Mesothelial cell of epicardium (in vitro differentiated cells): ENCODE measurements at places on chromosomes 2 and 18. TPM values are rescaled to one million over a fixed set of nuclear protein-coding genes. Genes with fewer than 3 reads are reported as not detected.

DNA sequence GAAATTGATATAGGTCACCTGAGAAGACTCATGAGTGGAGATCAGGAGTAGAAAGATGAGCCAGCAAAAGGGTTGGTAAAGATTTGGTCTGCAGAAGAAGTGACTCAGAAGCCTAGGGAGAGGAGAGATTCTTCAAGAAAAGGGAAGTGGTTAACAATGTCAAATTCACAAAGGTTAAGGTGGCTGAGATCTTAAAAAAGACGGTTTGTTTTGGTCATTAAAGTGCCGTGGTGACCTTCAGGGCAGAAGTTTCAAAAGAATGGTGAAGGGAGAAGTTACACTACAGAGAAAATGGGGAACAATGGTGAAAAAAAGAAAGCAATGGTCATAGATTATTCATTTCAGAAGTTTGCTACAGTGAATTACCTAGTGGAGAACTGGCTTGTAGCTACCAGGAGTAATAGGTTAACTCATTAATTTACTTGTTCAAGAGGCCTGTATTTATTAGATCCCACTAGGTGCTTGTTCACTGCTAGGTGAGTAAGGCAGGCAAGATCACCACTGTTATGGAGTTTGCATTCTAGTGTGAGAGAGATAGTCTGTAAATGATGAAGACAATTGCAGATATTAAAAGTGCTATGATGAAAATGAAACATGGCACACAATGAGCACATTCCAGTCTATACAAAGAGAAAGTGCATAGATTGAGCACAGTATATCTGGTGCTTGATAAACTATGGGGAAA is 43.0 kb downstream of the FBXO48 start:
- no peak overlapping the region for H3K4me3 ChIP-seq
- no peaks in the 10 kb centered on the region for H3K36me3 ChIP-seq
- no peak for DNase-seq
- H3K27ac ChIP-seq, result no peak overlapping the region
- peaks cover 10% of the 10 kb centered on the region for H3K4me1 ChIP-seq
- peaks cover 19% of the 10 kb centered on the region for H3K27me3 ChIP-seq

DNA sequence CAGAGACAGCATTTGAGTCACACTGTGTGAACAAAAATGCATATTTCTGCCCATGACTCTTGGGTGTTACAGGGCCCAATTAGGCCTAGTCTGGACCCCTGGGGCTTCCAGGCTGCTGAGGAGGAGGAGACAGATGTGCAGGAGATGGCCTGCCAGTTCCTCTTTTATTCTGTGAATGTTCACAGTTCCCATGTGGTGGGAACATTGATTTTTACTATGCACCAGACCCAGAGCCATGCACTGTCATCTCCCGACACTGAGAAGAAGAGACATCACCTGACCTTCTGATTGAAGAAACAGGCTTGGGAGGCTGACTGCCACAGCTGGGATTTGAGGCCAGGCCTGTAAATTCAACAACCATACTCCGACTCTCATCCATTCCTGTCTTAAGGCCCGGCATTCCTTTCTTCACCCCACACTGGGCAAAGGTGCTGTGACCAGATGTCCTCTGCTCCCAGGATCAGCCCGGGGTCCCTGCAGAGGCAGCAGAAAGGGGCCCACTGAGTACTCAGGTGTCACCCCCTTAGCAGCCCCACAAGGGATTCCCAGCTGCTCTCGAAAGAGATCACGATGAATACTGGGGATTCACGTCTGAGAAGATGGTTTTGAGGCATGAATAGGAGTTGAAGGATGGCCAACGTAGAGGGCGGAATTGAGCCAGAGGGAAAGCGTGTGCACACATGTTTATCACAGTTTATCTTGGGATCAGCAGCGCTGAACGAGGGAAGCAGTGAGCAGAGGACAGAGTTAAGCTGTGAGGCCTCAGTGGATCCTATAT is 3.6 kb upstream of the TFCP2L1 start:
- no peaks in the 10 kb centered on the region for H3K36me3 ChIP-seq
- no peak for DNase-seq
- H3K27ac ChIP-seq, result no peak overlapping the region
- no peak overlapping the region for H3K4me3 ChIP-seq
- H3K4me1 ChIP-seq, result peaks cover 6% of the 10 kb centered on the region

- H3K4me3 ChIP-seq, result no peak overlapping the region
- H3K4me1 ChIP-seq, result peaks cover 11% of the 10 kb centered on the region
- H3K36me3 ChIP-seq, result peaks cover 11% of the 10 kb centered on the region
These were observed 365.3 kb downstream of the NBAS start for GRCh38 chr2:15195813-15196212.

- DNase-seq, result no peak
- H3K27ac ChIP-seq, result no peak overlapping the region
- H3K27me3 ChIP-seq, result no peaks in the 10 kb centered on the region
- peaks cover 7% of the 10 kb centered on the region for H3K4me1 ChIP-seq
- H3K4me3 ChIP-seq, result no peak overlapping the region
These were observed 337.8 kb downstream of the CDH2 start for GRCh38 chr18:27839141-27839540.

Gene KCNF1
- 0.72 to 0.93 TPM (median 0.83 TPM) in 3 replicates for total RNA-seq

Gene RAB6C
- 0.16 to 0.18 TPM in 2 of 3 replicates, not detected in the other for total RNA-seq

Gene NTSR2
- not detected in 3 replicates for total RNA-seq
